ENCODE measurements at places on chromosomes 5 and 9.

DNA sequence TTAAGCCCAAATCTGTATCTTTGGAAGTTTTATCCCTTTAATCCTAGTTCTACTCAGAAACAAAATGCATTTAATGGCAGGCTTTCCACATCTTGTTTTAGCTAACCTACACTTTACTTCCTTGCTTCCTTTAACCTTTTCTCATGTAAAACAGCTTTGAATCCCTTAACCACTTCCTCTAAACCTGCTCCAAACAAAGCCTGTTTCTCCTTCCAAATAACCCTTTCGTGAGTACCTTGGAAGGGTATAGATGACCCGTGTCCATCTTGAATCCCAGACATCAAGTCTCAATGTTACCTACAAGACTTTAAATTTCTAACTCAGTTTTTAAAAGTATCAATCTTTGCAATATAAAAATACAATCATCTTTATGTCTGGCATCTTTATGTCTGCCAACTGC is 78.4 kb downstream of the DROSHA start:
- DNase-seq: no peak

DNA sequence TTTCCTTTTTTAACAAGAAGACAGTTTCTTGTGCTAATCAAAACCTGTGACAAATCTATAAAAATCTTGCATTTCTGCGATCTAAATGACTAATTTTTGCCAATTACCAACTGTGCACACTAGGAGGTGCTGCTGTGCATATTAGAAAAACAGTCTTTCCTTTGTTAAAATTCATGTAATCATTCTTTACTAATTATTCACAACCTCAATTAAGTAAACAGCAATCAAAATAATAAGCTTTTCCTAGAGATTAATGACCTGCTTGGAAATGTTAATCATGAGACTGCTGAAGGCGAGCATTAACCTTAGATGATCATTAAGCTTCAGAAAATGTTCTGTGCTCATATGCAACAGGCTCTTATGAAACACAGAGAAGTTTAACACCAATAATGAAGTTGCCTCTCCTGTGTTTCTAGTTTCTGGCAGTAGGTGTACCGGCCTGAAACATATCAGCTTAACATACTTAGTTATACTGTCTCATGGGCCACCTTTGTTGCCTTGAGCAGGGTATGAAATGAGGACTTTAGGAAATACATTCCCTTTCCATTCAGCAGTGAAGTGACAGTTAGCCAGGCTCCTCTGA is 17.7 kb downstream of the RFESD start:
- DNase-seq: peak; percentile 41

GRCh38 chr5:82364497-82364896 is 86.3 kb upstream of the RPS23 start:
- DNase-seq: no peak

- no peak for DNase-seq
These were observed 14.2 kb upstream of the SEC16A start for GRCh38 chr9:136496801-136497620.

DNA sequence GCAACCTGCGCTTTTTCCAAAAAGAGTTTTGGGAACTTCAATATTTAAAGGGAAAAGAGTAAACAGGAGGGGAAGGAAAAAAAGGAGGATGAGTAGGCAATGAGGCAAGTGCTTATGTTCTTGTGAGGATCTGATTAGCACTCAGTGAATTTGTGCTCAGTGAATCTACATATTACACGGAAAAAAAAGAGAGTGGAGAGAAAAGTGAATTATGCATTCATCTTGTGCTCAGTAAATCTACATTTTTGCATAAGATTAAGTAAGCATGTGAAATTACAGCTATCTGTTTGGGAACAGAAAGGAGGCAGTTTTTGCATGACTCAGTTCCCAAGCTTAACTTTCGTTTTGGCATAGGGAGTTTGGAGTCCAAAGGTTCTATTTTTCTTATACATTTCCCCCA is 170.1 kb downstream of the CDH10 start:
- no peak for DNase-seq

- peak; percentile 18 for DNase-seq
These were observed 13.9 kb upstream of the OSMR start for GRCh38 chr5:38831909-38832308.

GRCh38 chr9:113138760-113139159 is 12.0 kb upstream of the SLC31A2 start:
- no peak for DNase-seq

DNA sequence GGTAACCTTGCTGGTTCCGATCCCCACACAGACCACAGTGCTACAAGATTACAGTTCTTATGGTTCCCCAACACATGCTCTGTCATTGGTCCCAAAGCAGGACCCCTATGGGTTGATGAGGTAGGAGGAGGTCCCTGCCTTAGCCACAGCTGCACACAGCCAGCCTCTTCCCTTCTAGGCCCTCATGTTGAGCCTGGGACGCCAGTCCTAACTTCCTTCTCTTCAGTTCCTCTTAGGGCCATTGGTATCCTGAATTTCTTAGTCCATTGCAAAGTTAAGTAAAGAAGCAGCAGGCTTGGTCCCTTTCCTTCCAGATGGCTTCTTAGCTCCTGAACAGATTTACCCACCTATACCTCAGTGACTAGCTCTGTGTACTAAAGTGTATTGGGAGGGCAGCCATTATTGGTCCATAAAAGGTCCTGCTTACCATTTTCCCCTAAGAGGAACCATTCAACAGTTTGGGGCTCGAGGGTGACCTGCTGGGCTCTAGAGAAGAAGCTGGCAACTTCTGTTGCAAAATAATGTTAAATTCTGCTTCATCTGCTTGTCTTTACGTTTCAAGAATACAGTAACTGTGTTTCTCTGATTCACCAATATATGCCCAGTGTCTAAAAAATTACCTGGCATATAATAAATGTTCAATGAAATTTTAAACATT is 50.2 kb downstream of the PDCD1LG2 start:
- DNase-seq: no peak

DNA sequence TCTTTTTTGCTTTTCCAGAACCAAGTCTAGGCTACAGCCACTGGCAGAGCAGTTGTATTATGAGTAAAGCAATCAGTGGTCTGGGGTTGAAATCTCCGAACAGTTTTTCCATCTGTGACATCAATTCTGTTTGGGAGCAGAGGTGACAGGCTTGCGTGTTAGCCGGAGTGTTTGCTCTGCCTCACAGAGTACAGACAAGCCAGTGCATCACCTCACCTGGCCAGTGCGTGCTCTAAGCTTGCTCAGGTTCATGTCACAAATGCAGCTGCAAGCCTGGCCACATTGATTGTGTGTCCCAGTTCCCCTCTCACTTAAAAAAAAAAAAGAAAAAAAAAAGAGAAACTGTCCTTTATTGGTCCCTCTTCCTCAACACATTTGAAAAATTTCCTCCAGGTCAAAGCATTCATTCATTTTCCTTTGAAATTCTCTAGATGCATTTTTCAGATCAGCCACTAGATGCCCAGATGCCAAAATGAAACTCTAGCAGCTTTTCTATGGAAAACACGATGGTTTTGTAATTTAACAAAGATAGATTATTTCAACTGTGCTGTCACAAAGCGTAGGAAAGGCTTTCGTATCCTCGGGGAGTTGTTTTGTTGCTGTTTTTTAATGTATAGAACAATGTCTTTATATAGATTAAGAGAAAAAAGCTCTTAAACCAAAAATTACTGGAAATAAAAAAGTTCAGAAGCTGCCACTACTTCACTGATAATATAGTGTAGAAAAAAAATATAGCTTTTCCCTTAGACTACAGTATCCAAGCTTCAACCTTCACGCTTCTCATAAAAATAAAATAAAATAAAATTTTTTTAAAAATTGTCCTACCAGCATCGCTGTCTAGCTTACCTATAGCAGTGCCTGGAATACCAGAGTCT is 585.5 kb downstream of the TLE1 start:
- DNase-seq: no peak

DNA sequence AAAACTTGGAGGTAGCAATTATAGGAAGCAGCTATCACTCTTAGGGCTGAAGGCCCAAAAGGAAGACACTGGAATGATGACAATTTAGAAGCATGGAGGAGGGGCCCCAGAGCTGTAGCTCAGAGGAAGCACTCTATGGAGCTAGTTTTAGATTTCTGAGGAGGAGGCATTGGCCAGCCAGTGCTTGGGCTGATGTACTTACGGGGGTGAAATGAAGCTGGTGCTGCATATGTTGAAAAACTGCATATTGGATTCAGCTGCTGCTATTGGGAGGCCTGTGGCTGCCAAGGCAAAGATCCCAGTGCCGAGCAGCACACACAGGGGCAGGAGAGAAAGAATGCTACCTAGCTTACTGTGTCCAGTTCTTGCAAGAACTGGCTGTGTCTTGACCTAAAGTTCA is 53.9 kb upstream of the HMHB1 start:
- DNase-seq: peak; percentile 14

DNA sequence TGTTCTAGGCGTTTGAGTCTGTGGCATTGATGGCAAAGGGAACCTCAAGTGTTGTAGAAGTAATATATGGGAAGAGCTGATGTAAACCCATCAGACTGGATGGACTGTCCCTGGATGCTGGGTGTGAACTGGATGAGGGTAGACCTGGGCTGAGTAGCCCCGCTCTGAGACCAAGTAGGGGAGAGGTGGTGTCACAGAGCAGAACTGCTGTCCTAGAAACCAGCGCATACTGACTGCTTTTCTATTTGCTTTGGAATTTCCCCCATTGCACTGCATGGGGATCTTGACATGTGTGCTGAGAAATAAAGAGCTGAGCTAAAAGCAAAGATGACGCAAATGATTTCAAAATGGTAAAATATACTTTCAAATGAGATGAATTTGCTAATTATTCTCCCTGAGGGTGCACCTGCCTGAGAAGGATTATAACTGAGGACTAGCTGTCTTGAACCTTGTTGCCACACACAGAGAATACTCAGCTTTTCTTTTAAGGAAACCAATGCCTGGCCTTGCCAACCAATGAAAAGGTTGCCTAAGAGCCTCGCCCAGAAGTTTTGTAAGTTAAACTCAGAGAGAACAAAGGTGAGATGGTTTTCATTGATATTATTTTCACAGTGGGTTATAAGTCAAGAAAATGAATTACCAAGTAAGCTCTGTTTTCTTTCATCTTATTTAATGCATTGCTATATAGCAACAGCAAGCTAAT is 44.8 kb downstream of the NIM1K start:
- DNase-seq: no peak

- no peak for DNase-seq
These were observed 14.6 kb downstream of the NREP start for GRCh38 chr5:111742177-111742994.

DNA sequence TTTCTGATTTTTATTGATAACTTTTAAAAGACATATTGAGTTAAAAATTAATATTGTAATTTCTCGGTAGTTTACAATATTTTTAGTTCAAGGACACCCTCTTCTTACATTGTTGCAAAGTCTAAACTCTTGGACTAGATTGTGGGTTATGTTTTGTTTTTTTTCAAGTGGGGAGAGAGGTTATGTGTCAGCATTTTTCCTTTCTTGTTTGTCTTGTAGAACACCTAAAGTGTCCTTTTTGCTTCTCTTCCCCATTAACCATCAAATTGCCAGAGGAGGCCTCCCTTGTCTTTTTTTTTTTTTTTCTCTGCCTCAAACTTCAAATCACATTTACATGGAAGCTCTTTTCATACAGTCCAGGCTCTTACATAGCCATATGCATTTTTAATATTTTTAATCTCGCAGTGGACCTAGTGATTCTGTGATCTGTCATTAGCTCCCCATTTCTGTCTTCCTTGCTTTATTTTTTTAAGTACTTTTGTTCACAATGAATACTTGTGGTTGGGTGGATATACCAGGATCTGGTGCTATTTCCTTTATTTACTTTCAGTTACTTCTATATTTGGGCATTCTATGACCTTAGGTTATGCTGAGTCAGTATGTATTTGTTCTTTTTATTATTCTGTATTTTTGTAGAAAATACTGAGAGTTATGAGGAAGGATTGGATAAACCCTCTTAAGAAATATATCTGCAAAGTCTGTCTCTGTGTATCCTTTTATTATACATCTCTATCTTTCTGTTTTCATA is 2280.6 kb upstream of the ACO1 start:
- DNase-seq: no peak

DNA sequence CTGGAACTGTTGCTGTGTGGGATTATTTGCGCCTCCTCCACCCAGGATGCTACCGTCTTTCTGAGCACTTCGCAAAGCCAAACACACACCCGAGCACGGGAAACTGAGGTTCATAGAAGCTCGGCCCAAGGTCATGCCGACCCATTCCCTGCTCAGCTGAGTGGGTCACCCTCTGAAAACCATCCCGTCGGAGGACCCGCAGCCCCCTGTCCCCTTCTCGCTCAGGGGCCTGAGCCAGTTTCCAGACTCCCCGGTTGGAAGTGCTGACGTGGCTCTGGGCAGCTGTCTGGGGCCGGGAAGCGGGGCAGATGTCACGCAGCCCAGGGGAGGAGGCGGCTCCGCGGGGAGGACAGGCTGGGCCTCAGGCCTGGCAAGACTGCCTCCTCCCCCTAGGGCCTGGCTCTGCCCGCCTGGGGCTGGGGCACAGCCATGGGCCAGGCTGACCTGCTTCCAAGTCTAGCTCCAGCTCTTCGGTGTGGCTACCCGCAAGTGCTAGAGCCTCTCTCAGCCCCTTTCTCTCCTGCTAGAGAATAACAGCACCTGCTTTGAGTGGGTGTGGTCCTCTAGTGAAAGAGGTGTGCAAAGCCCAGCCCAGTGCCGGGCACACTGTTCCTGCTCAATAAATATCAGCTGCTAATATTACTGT is 9.9 kb upstream of the CXXC5 start:
- DNase-seq: no peak

DNA sequence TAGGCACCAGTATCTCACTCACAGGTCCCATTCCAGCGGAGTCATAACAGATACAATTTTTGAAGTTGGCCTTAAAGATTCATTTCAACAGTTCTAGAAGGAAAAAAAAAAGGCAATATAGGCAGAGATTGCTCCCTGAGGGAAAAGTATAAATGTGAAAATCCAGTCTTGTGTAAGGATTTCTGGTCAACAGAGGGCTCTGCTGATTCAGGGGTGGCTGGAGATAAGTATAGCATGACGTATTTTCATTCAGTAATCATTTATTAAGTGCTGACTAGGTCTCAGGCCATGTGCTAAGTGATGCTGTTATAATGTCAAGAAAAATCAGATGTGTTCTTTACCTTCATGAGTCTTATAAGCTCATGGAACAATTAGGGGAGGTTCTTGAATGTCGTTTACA is 377.3 kb upstream of the MEF2C start:
- no peak for DNase-seq

DNA sequence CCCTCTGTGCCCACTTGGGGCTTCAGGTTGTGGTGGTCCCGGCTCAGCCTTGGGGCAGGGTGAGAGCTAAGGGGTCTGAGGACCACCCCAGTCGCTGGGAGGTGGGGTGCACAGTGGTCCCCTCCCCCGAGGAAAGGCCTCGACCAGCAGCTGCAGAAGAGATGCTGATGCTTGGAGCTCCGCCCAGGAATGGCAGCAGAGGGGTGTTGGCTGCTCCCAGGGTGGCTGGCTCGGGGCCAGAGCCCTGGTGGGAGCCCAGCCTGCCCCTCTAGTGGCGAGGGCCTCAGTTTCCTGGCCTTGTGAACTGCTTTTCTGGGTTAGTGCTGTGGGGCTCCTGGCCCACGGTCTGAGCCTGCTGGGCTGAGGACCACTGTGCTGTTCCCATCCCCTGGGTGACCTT is 1.2 kb downstream of the DIPK1B start:
- DNase-seq: no peak

DNA sequence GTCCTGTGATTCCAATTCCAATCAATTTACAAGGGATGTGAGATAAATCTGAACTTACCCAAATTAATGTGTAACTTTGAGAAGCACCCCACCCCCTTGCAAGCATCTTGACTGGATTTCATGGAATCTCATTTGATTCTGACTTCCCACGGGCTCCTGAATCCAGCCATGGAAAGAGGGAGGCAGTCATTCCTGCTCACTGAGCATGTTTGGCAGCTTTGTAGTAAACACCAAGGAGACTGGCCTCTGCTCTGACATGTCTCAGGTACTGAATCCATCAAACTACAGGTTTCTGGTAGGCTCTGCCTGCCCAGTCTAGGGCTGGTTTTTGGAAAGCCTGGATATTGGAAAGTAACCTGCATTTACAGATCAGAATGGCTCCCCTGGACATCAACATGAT is 357.6 kb downstream of the ARHGEF28 start:
- no peak for DNase-seq
